ENCODE measurements at places on chromosomes 1 and 21. TPM values are rescaled to one million over a fixed set of nuclear protein-coding genes. Genes with fewer than 3 reads are reported as not detected.

GRCh38 chr1:116819081-116819480 is 64.9 kb downstream of the CD2 start:
- no peak for DNase-seq

DNA sequence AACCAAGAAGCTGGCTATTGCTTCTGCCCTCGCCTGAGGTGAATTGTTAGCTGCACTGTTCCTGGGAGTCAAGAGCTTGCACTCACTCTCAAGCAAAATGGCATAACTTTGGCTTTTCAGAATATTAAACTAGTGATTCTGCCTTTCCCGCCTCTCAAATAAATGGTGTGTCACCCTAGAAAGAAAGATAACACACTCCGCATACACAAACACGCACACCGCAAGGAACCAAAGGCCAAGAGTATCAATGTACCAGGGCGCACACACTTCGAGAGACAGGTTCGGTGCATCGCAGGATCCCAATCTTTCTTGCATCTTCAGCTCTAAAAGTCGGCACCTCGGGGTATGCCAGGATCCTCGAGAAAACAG is 470 bp upstream of the RTCA start:
- peak; percentile 10 for DNase-seq

DNA sequence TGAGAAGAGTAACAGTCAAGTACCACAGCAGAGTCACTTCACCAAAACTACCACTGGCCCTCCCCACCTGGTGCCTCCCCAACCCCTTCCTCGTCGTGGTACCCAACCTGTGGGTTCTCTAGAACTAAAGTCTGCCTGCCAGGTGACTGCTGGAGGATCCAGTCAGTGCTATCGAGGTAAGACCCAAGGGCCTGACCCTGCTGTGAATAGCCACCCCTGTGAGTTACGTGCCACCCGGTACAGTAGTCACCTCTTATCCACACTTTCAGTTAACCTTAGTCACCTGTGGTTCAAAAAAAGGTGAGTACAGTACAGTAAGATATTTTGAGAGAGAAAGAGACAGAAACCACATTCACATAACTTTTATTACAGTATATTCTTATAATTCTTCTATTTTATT is 16.5 kb downstream of the TTF2 start:
- DNase-seq: no peak

DNA sequence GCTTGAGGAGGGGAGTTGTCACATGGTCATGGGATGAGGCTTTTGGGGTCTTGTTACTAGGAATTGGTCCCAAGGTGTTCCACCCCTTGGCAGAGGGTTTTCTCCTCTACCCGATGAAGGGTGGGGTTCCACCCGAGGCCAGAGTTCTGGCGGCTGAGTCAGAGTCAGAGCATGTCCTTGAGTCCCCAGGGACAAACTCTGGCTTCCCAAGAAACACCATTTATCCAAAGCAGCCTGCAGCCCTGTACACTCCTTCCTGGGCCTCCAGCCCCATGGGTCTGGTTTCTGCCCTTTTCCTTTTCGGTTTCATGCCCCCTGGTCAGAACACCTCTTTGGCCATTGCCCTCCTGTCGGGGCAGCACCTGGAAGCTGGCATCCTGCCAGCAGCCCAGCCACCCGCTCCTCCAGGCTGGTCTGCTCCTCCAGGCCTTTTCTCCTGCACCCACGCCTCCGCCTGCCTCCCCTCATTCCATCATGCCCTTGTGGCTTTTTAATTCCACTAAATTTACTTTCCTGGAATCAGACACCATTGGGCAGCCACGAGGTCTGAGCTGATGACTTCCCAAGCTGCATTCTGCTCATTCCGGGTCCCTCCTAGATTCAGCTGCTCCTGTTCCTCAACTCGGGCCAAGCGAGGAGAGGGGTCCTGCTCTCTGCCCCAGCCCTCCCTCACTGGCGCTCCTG is 301.7 kb upstream of the VAMP3 start:
- no peak for DNase-seq

DNA sequence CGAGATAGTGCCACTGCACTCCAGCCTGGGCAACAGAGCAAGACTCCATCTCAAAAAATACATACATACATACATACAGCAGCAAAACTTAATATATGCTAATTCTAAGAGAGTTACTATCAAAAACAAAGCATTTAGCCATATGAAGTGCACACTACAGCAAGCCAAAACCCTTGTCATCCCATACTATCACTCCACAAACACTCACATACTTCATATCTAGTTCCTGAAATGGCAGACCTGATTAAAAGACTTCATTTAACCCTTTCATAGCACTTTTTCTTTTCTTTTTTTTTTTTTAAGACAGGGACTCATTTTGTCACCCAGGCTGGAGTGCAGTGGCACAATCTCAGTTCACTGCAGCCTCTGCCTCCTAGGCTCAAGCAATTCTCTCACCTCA is 65.6 kb downstream of the COP1 start:
- DNase-seq: no peak

DNA sequence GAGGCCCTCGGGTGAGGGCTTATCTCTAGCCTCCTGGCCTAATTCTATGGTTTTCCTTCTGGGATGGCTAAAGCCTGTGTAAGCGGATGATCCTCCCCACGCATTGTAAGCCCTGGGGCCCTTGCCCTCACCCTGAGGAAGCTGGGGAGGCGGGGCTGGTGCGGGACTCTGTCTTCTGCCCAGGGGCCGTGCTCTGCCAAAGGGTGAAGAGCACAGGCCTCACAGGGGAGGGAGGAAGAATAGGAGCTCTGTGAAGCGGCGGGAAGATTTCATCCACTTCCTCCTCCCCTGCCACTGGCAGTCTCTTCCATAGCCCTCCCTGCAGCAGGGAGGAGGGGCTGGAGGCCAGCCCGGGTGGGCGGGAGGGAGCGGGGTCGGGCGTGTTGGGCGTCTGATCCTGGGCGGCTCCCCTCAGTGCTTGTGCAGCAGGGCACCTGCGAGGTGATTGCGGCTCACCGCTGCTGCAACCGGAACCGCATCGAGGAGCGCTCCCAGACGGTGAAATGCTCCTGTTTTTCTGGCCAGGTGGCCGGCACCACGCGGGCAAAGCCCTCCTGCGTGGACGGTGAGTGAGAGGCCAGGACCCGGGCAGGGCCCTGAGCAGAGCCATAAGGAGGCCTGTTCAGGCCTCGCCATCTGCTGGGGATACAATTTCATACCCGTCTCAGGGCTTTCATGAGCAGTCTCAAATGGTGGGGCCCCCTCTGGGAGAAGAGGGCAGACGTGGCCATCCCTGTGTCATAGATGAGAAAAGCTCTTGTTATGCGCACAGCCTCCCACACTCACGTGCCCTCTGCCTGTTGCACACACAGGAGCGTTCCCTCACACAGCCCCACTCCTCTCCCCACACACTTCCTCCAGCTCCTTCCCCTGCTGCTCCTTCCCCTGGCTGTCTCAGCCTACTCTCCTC is 7.7 kb upstream of the PPM1J start:
- no peak for DNase-seq

- no peak for DNase-seq
Observed at GRCh38 chr1:214584805-214585766, 17.9 kb upstream of the CENPF start.

GRCh38 chr1:100972185-100972584 is 53.4 kb downstream of the DPH5 start:
- DNase-seq: no peak

- DNase-seq: no peak
Observed at GRCh38 chr1:94111879-94112278, 9.1 kb downstream of the ABCA4 start.

- no peak for DNase-seq
Observed at GRCh38 chr1:64963466-64963865, 2.9 kb downstream of the JAK1 start.

- DNase-seq: peak; percentile 70
Observed at GRCh38 chr1:156547982-156548381, 24.4 kb downstream of the IQGAP3 start.

GRCh38 chr1:12015001-12015491 is 4.3 kb upstream of the MIIP start:
- no peak for DNase-seq

- DNase-seq: no peak
Observed at GRCh38 chr1:66617362-66618184, 83.6 kb downstream of the SGIP1 start.

- no peak for DNase-seq
Observed at GRCh38 chr1:94067196-94067595, 53.8 kb downstream of the ABCA4 start.

GRCh38 chr1:167718914-167719691 is 2.7 kb upstream of the MPZL1 start:
- DNase-seq: no peak

DNA sequence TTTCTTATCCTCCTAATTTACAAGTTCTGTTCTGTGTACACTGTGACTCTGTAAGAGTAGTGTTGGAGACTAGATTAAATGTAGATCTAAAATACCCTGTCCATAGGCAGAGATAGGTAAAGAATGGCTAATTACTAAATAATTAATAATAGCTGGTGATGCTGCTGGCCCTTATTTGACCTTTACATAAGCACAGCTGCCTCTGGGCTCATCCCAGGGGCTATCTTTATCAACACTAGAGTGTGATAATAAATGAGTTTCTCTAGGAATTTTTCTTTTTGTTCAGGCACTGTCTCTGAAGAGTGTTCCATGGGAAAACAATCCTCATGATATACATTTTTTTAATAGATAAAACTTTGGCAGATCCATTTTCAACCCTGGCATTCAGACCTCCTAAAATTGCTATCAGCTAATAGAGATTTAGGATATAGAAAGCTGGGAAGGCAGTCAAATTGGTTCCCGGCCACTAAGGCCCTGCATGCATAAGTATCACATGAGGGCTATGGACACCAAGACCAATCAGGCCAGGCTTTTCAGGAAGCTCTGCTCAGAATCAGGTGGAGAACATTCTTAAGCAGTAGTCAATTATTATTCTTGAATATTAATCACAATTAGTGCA is 107.2 kb downstream of the ROR1 start:
- DNase-seq: no peak

- peak; percentile 50 for DNase-seq
Observed at GRCh38 chr1:2050461-2050792, 216 bp downstream of the PRKCZ start.

- no peak for DNase-seq
Observed at GRCh38 chr21:19833082-19833481, 1165.1 kb upstream of the NCAM2 start.

- no peak for DNase-seq
Observed at GRCh38 chr1:64059556-64059955, 143.9 kb upstream of the UBE2U start.

- no peak for DNase-seq
Observed at GRCh38 chr1:207494171-207494570, 1.8 kb upstream of the CR1 start.

DNA sequence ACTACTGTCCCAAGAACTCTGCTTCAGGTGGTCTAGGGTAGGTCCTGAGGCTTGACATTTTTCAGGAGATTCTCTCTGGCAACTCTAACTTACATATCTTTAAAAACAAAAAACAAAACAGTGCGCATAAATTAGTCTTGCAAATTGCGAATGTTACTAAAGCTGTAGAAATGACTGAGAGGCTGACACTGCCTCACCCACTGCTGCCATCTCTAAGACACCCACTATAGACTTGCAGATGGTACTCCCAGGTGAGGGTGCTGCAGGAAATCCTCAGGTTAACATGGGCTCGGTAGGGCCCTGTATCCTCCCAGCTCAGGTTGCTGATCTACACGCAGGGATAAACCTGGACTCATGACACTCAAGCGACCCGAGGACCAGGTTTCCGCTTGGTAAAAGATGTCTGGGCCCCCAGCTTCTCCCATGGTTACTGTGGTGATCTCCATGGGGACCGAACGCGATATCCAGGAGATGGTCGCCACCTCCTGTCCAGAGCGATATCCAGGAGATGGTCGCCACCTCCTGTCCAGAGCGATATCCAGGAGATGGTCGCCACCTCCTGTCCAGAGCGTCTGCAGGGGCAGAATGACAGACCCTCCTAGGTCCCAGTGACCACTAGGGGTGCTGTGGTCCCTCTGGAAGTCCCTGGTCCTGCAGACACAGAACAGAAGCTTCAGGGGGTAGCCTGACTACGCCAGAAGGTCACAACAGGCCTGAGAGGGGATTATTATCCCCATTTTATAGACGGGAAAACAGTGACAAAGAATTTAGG is 16.2 kb upstream of the LY9 start:
- DNase-seq: no peak

DNA sequence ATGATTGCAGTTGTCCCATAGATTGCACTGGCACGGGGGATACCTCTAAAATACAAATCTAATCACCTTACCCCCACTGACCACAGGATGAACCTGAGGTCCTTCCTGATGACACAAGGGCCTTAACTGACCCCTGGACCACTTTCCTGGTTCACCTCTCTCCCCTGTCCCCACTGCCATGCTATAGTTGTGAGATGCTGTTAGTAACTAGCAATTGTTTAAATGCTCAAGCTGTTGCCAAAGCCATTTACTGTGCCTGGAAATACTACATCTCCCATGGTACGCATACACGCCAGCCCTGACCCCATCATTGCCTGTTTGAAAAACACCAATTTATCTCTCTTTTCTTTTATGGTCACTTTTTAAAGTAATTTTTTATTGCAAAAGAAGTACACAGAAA is 29.1 kb upstream of the RGS8 start:
- no peak for DNase-seq

DNA sequence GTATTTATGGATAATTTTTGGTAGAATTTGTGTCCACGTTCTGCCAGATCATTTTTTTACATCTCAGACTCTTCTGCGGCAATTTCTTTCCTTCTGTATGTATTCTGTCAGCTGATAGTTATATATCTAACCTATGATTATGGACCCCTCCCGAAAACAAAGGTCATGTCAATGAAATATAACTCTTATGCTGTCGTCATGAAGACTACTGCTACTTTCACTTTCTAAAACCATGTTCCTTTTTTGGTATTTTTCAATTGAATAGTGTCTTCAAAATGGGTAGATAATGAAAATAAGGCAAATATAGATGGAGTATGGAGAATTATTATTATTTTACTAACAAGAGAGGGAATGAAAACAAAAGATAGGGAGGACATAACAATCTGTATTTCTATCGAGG is 3.2 kb downstream of the ANGPTL1 start:
- DNase-seq: no peak

DNA sequence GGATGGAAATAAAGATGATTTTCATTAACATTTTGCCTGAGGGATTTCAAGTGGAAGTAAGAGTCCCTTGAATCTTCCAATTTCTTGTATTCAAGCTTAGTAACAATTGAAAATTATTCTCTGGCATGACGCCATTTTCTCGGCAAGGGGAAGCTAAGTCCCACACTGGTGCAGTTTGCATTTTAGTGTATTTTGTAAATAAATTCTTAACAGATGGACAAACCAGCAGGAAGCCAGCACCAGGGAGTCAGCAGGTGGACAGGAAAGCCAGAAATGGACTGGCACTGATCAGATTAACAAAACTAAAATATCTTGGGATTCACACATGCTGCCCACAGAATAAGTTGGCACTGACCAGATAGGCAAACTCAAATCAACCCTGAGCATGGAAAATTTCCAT is 311.3 kb downstream of the LRRIQ3 start:
- no peak for DNase-seq

- DNase-seq: no peak
Observed at GRCh38 chr21:27400045-27400444, 433.2 kb upstream of the ADAMTS5 start.

Gene SELL
- 0.23 TPM for total RNA-seq

Gene JAM2
- total RNA-seq: 1.4 TPM

Gene PRR9
- not detected for total RNA-seq

Gene TGFB2
- total RNA-seq: 3.1 TPM

Gene TMEM200B
- 0.23 TPM for total RNA-seq

Gene RHEX
- 0.60 TPM for total RNA-seq

Gene CYP4A11
- not detected for total RNA-seq

Gene URB2
- 2.0 TPM for total RNA-seq

Gene MTARC1
- total RNA-seq: 7.1 TPM

Gene FNDC5
- total RNA-seq: 0.51 TPM

Gene SEC16B
- total RNA-seq: 4.2 TPM

Gene CFHR1
- total RNA-seq: 0.44 TPM

Gene AADACL4
- total RNA-seq: not detected

Gene DIO1
- total RNA-seq: not detected

Gene RAB3B
- 0.83 TPM for total RNA-seq

All from pancreas (tissue), 10 donors.